Common myeloid progenitor, CD34-positive (primary cell): ENCODE measurements at places on chromosomes 16 and 17.

GRCh38 chr17:74810699-74811485, 34.7 kb upstream of the NAT9 start:
- DNase-seq = no peak

DNA sequence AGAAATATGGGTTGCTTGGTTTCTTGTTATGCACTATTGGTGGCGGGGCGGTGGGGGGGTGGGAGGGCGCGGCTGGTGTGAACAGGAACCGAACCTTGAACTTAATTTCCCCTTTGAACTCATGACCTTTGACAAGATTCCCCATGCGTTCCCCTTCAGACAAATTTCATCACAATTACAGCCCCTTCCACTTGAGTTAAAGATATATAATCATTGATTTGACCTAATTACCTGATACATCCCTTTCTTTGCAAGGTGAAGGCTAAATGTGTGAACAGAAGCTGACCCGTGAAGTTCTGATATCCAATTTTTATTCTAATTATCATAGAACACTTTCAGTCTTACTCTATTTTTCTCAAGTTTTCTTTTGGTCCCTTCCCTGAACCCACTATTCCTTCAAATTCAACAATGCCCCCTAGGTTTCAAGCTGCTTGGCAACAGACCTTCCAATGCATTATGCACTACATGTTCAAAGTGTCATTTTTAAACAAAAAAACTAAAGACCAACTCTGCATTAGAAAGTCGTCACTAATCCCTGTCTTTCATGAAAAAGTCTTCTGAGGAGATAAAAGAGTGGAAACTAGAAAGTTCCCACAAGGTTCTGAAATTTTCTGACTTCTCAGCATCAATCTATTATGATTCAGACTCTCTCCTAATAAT, 116.8 kb downstream of the SKAP1 start:
- DNase-seq = no peak

DNA sequence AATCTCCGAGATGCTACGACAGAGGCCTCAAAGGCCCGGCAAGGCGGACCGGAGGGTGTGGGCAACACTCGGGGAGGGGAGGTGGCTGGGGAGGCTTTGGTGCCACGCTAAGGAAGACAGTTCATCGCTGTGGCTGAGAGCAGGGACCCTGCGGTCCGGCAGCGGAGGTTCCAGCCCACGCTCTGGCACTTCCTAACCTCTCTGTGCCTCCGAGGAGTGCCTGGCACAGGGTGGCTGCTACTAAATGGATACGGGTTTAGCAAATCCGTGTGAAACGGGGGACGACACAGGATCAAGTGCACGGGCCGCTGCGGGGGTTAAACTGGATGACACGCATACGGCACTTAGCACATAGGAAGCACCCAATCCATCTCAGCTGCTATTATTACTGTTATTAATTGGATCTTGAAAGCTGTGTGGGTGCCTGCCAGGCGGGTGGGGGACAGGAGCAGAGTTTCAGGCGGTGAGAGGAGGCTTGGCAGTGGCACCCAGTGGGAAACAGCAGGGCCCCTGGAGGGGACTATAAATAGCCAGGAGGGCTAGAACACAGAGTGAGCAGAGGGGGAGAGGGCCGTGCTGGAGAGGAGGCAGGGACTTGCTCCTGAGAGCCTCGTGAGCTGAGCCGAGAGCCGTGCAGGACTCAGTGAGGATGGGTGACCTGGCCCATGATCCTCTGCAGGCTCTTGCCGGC, 45.0 kb downstream of the ABR start:
- DNase-seq = no peak

- DNase-seq = peak; percentile 69
Observed at GRCh38 chr16:14300705-14301168, 229.6 kb downstream of the MRTFB start.

GRCh38 chr17:48283411-48283810, 146.6 kb downstream of the SKAP1 start:
- no peak for DNase-seq

DNA sequence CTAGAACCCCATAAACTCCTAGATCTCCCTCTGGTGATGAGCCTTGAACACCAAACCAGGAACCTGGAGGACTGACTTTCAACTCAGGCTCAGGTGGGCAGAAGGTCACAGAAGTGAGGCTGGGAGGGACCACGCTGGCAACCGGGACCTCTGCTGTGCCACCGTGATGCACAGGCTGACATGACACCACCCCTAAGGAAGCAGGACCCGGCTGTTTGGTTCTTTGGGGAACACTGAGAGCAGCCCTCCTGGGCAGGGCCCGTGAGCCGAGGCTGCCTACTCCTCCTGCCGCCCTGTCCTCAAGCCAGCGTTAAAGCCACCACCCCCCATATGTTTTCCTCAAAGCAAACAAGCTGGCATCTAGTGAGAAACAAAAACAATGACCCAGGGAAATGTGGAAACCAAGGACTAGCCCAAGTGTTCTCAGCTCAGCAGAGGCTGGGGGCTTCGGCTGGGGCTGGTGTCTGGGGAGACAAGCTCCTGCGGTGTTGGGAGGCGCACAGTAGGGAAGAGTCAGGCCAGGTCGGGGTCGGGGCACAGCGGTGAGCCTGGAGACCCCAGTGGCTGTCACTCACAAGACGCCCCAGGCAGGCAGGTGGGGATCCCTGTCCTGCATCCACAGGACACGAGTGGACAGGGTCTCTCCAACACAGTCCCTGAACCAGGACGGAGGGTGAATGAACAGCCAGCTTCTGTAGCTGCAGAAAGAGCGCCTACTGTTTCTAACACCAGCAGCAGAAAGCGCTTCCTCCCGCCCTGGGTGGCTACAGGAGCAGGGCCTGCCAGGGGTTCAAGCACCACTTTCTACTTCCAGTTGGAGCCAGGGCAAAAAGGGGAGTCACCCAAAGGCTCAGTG, 1.7 kb downstream of the SMIM5 start:
- no peak for DNase-seq

GRCh38 chr16:59463776-59464175, 729.7 kb upstream of the GOT2 start:
- no peak for DNase-seq

- no peak for DNase-seq
Observed at GRCh38 chr16:71927787-71928186, 32.5 kb downstream of the IST1 start.

DNA sequence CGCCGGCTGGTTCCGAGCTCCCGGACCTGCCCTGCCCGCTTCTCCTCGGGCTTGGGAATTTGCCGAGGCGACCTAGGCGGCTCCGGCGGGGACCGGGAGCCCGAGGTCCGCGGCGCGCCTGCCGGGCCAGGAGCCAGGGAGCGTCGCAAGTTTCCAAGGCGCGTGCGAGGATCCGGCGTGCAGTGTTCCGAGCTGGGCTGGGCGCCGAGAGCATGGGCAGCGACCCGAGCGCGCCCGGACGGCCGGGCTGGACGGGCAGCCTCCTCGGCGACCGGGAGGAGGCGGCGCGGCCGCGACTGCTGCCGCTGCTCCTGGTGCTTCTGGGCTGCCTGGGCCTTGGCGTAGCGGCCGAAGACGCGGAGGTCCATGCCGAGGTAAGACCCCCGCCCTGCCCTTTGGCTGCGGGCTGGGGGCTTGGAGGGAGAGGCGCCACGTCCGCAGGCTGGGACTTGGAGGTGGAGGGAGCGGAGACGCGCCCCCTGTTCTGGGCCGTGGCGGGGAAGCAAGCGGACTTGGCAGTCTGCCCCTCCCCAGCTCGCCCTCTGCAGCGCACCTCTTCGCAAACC, 668 bp downstream of the MMP15 start:
- DNase-seq = peak; percentile 71

- peak; percentile 81 for DNase-seq
Observed at GRCh38 chr16:57591086-57591869, 37.2 kb upstream of the ADGRG1 start.

GRCh38 chr16:11576427-11577289, 10.1 kb downstream of the LITAF start:
- no peak for DNase-seq

DNA sequence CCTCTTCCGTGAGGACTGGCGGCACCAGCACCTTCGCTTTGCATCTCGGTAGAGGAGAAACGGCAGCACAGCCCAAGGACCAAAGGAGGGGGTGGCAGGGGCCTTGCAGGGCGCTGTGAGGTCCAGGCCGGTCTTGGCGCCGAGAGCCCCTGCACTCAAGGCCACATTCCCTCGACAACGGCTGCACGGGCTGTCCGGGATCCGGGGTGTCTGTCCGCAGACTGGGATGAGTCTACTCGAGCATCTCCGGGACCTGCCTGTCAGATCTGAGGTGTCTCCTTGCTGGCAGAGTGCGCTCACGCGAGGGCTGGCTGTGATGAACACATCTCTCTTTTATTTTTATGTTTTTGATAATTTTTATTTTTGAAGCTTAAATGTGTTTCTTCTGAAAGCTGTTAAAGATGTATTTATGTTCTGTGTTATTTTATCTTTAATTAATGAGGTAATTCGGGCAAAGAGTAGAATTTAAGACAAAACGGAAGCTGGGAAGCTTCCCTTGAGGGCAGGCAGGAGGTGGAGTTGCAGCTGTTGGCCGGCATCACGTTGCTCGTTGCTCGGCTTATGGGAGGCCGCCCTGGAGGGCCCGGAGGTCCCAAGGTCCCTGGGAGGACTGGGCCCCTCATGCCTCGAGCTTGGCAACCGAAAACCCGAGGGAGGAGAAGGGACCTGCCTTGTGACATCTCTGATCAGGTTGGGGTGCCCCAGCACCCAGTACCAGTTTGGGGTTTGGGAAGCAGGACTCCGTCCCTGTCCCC, 4.3 kb downstream of the SOX8 start:
- no peak for DNase-seq

DNA sequence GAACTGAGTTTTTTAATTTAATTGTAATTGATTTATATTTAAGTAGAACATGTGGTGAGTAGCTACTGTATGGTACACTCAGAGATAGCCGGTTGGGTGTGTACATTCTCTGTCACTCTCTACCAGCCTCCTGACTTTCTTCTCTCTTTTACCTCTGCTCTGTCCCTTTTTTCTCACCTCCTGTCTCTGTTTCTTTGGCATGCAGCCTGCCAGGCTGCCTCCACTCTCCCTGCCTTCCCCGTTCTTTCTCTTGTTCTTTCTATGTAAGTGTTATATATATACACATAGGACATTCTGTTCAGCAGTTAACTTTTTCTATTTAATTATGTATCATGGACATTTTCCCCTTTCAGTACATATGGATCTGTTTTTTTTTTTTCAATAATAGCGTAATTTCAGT, 50.8 kb downstream of the MRTFB start:
- no peak for DNase-seq

DNA sequence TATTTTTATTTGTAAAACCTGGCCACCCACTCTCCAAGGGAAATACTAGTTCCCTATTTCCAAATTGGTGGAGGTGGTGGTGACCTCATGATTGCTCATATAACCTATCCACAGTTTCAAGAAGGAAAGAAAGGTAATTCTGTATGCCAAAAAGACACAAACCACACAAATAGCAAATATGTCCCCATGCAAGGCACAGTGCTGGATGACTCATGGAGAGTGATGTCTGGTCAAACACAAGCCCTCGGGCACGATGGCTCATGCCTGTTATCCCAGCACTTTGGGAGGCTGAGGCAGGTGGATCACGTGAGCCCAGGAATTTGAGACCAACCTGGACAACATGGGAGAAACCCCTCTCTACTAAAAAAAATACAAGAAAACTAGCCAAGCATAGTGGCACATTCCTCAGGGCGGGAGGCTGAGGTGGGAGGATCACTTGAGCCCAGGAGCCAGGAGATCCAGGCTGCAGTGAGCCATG, 64.2 kb downstream of the GNA13 start:
- no peak for DNase-seq

- DNase-seq = no peak
Observed at GRCh38 chr17:60325730-60326524, 66.0 kb downstream of the USP32 start.

GRCh38 chr16:10972108-10972818, 27.9 kb downstream of the CLEC16A start:
- DNase-seq = peak; percentile 64

GRCh38 chr17:11363565-11364117, 122.6 kb downstream of the SHISA6 start:
- DNase-seq = no peak

DNA sequence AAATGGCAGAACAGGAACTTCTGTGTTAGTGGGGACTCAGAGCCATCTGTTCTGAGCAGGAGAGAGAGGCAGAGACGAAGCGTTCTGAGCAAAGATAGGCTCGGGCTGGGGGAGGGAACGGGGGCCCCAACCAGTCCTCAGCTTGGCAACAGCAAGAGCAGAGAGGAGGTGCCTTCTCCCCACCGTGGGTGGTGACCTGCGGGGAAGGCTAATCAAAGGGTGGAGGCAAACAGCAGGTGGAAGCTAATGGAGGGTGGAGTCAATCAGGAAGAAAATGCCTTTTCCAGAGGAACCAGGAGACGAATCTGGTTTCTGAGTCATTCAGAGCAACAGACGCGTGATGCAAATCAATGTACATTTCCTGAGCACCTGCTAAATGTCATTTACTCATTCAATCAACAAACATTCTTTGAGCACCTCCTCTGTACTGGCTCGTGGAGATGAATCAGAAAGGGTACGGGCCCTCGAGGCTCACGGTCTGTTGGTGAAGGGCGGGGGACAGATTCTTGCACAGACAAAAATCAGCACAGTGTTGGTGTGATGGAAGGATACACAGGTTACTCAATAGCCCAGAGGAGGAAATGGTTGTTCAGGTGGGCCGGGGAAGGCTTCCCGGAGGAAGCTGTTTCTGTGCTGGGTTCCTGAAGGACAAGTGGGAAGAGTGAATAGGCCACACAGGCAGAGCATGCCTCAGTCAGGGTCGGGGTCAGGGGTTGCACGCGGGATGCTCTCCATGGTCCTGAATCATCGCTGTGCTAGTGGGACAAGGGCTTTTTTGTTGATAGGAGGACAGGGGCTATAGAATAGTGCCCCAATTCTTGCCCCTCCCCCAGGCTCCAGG, 5.7 kb upstream of the SPNS2 start:
- DNase-seq = peak; percentile 46

- DNase-seq = no peak
Observed at GRCh38 chr16:57118461-57119084, 26.2 kb downstream of the CPNE2 start.

GRCh38 chr17:33381201-33381600, 88.1 kb upstream of the ASIC2 start:
- no peak for DNase-seq

GRCh38 chr17:1490643-1491442, 1.6 kb downstream of the MYO1C start:
- peak; percentile 67 for DNase-seq

- DNase-seq = no peak
Observed at GRCh38 chr16:79128706-79129105, 471.8 kb downstream of the MAF start.
